ENCODE measurements at places on chromosomes 3 and 15.

DNA sequence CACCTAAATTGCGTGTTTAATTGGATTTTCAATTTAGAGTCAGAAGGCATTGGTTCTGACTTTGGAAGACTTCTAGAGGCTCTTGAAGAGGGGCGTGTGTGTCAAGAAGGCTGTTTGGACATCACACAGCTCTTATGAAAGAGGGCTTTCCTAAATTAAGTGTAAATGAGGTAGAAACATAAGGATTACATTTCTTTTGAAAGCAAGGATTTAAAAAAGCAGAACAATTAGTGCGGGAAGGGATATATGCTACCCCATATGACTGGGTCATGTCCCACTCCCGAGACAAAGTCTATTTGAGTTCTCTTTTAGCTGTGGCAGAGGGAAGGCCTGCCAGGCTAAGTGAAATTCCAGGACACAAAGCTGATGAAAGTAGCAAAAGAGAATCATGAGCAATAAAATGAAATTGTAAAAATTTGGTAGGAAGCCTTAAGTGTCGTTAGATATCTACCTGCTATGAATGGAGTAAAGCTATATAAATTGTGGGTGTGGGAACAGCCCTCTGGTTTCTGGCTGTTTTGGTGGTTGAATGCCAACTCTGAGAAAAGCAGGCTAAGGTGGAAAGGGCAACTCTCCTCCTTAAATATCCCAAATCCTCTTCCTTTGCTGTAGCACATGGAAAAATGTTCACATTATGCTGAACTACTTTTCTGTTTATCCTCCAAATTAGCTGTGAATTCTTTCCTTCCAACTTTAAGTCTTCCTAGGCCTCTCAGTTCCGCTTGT lies 100.6 kb upstream of the TSC22D2 start:
- no peak for DNase-seq

GRCh38 chr3:130857336-130858026 lies 36.4 kb upstream of the ATP2C1 start:
- DNase-seq = no peak

DNA sequence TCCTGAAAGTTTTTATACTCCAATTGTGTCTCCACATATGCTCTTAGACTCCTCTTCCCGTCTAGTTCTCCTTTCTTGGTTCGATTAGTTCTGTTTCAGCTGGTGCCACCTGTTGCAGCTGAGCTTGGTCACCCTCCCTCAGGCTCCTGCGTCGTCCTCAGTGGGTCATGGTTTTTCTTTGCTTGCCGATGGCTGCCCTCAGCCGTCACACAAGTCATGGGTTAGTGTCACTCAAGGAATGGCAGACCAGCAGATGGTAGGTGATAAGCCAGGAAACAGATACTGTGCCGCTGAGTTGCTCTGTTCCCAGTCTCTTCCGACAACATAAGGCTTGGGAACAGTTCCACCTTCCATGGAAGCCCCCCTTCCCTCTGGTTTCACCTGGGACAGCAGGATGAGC lies 109.9 kb downstream of the IGF1R start:
- DNase-seq = no peak

GRCh38 chr3:189139611-189139940 lies 32.2 kb upstream of the TPRG1 start:
- no peak for DNase-seq

- DNase-seq = no peak
These were observed 76.5 kb downstream of the AQR start for GRCh38 chr15:34892963-34893591.

- DNase-seq = no peak
These were observed 31.7 kb downstream of the LIMD1 start for GRCh38 chr3:45626096-45626887.

GRCh38 chr3:15064299-15064834 lies 748 bp downstream of the MRPS25 start:
- DNase-seq = no peak

GRCh38 chr3:100880072-100880471 lies 113.1 kb downstream of the ABI3BP start:
- DNase-seq = no peak

GRCh38 chr3:12965999-12966846 lies 107.0 kb downstream of the IQSEC1 start:
- DNase-seq = no peak

DNA sequence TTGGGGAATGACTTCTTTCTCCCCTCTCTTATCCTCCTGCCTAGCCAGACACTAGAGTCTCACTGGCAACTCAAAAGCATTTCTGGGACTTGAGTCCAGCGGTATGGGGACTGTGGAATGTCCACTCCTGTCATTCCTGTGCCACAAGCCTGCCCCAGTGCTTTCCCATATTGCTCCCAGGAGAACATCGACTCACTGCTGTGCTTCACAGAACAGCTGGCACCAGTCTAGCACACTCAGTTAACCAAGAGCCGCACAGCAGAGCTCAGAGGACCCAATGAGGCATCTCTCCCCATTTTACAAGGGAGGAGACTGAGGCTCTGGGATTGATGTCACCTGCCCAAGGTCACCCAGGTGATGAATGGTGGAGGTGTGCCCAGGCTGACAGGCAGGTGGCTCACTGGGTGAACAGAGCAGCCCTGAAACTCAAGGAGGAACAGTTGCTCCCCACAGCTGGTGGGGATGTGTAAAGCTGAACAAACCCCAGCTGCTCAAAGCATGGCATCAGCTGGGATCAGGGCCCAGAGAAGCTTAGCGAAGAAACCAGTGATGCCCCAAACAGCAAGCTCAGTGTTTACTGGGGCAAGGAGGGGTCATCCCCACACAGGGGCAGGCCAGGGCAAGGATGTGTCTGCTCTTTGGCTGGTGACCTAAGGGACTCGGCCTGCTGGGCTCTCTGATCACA lies 35.4 kb upstream of the DUSP7 start:
- DNase-seq = no peak

DNA sequence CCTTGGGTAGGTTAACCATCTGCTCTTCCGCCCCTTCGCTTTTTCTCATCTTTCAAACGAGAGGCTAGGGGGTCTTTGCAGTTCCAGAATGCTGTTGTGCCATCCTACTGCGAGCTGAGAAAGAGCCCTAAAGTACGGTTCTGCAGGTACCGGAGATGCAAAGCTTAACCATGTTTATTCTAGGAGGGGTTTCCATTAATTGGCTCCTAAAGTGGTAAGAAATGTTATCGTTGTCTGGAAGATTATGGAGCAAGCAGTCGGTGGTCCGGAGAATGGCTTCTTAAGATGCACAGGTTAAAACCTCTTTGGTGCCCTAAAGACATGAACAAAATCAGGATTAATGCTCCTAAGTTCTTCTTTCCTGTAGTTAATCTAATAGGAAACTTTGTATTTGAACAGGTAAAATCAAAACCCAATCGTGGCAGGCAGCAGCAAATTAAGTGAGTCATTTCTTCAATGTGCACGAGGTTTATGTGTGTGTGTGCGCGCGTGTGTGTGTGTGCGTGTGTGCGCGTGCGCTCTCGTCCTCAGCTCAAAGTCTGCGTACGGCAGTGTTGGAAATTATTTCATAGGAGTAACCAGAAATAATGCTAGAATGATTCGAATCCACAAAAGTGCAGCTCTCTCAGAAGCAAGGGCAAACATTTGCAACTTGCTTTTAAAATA lies 772 bp downstream of the FAM81A start:
- no peak for DNase-seq

DNA sequence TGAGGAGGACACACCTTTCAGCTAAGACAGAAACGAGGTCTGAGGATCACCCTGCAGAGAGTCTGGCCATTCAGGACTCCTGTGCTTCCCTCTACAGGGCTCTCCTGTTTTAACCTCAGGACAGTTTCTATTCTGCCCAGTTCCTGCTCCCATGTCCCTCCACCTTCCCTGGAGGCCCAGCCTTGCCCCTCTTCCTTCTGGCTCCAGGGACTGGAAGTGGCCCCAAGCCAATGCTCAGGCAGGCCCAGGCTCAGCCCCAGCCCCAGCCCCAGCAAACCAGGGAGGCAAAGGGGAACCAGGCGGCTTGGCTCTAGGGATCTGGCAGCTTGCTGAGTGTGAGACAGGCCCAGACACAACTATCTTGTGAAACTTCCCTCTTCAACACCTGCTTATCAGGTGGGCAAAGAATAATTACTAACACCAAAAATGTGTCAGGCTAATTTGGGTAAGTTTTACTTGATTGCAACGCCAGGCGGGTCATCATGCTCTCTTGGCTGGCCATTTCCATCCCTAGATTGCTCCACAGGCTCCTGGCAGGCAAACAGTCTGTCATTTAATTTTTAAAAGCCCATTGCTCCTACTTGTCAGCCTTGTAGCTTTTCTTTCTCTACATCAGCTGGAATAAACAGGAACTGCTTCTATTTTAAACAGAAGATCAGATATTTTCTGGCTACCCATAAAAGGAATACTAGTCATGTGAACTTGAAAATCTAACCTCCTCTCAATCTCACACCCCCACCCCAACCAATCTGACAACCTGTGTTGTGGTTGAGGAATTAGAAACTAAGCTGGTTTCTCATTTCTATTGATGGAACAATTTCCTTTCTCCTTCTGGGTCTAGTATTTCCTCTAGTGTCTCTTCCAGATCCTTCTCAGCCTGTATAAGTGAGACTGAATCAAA lies 33.5 kb downstream of the UPK1B start:
- DNase-seq = no peak

DNA sequence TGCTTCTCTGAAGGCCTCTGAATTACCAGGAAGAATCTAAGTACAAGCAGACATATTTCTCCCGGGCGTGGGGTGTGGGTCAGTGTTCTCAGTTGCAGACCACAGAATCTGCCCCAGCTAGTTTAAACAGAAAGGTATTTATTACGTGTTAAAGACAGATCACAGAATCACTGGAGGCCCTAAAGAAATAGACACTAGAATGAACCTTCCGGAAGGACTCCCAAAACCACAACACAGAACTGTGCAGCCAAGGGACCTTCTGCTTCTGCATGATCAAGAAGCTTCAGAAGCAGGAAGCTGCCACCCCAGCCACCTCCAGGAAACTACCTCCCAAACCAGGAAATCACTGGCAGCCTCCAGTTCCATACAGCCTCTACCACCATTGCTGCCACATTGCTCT lies 32.7 kb upstream of the ZFAND6 start:
- DNase-seq = no peak
